Caudate nucleus (tissue), 63 donors: ENCODE measurements at places on chromosomes 12 and 14.

DNA sequence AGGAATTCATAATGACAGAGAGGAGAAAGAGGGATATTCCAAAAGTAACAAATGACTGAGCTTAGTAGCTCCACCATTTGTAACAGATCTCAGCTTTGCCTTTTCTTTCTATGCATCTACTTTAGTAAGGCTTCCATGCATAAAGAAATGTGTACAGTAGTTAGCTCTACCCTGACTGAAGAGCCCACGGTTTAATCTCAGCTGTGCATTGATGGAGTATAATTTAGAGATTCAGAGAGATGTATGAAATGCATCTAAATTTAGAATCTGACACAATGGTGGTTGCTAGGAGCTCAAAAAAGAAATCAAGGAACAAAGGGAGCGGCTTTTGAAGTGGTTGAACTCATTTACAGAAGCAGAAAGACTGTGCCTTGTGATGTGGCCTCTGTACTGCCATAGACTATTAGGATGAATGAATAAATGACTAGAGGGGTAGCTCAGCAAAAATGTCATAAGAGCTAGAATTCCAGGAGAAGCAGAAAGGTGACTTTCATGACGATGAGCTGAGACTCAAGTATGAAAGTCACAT is 838.6 kb downstream of the RPS29 start:
- no peak for DNase-seq

DNA sequence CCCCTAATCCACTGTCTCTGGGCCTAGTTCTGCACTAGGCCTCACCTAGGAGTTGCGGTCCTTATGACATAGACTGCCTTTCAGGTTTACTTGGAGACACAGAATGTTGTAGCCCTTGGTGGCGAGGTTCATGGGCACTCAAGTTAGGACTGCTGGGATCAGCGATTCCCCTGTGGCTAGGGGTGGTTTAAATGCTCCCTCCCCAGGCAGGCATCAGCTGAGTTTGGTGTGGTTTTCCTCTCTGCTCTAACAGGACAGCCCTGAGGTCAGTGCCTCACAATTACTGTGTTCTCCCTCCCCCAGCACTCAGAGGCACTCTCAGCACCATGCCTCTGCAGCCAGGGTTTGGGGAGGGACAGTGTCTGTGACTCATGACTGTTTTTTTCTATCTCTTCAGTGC is 22.2 kb upstream of the RDH16 start:
- no peak for DNase-seq

GRCh38 chr14:49479432-49479831 is 106.7 kb downstream of the RPS29 start:
- DNase-seq, result no peak

GRCh38 chr12:6929466-6930452 is 2.0 kb downstream of the ATN1 start:
- no peak for DNase-seq

- no peak for DNase-seq
Measured at GRCh38 chr12:113329022-113329790, 5.7 kb downstream of the SLC8B1 start.
